SK-N-SH (cell line): ENCODE measurements at places on chromosomes 13 and 19.

DNA sequence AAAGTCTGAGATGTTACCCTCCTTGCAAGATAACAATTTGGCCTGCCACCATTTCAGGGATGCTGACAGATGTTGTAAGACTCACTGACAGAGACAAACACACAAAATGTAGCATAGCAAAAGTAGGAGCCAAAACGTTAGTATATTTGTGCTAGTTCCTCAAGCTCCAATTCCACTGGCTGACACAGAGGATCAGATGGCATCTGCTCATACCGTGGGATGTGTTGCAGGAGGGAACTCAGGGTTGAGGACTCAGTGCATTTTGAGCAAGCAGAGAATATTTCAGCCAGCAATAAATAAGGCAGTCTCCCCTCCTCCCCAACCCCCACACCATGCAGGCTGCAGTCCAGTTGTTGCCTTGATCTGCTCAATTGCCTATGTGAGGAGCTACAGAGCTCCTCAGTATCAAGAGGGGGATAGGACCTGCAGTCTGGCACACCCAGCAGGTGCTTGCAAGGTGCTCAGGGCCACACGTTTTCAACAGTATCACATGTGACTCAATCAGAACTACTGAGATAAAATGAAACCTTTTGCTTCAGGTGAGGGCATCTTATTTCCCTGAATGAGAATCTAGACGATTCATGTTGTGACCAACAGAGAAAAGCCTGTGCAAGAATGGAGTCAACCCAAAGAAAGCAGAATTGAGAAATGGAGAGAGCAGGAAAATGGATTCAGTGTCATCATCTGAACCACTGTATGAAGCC lies 23.6 kb upstream of the LRCH1 start:
- DNase-seq, result no peak

- DNase-seq, result no peak
Observed at GRCh38 chr19:46646402-46646801, 10.4 kb upstream of the GNG8 start.

DNA sequence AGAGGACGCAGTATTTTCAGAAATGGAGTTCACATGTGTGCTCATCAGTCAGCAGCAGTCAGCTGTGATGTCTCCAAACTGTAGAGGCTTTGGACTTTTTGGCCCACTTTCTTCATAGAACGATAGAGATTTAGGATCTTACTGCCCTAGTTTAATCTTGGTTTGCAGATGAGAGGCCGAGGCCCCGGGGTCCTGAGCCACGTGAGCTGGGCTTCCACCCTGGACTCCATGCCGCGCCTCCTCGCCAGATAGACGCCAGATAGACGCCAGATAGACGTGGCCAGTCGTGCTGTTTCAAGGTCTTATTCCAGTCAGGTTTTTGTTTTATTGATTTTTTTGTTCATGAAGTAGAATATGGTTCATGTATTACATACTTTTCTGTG lies 11.7 kb upstream of the MCF2L start:
- DNase-seq, result no peak

DNA sequence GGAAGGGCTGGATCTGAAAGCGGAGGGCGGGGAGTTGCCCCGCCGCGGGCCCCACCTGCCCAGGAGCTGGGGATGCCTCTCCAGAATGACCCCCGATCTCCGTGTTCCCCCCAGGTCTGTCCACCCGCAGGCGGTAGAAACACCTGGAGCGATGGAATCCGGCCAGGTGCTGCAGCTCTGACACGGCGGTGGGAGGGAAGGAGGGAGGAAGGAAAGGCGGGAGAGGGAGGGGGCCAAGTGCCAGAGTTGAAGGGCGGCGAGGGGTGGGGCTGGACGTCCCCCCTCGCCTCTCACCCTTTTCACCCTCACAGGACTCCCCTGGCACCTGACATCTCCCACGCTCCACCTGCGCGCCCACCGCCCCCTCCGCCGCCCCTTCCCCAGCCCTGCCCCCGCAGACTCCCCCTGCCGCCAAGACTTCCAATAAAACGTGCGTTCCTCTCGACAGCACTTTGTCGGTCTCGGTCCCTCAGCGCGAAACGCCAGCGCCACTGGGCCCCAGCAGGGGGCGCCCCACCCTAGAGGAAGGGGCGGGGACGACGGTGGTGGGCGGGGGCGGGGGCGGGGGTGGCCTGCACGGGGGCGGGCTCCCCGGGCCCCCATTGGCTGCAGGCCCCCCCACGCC lies 337 bp upstream of the FXYD7 start:
- peak; percentile 91 for DNase-seq

DNA sequence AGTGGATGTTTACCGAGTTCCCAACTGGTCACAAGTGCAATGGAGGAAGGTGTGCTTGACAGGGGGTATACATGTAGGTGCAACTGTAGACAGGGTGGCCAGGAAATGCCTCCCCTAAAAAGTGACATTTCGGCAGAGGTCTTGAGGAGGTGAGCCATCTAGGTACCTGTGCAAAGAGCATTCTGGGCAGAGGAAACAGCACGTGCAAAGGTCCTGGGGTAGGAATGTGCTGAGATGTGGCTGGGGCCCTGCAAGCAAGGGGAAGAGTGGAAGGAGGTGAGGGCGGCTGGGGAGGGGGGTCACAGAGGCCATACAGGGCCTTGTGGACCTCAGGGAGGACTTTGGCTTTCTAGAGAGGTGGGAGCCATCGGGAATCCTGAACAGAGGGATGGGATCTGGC lies 8.1 kb downstream of the ADGRL1 start:
- no peak for DNase-seq

DNA sequence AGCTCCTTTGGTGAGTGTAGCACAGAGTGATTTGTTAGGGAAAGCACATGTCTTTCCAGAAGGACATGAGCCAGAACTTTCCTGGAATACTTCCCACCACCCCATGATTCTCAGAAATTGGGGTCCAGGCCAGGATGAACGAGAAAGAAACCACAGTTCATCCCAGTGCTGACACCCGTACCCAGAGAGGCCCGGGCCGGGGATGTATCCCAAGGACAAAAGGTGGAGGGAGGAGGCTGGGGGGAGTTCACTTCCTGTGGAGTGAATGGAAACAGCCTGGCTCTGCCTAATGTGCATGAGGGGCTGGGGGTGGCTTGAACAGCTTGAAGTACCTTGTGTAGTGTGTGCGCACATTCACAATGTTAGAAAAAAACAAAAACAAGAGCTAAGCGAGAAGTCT lies 47.5 kb downstream of the CDADC1 start:
- DNase-seq, result no peak

DNA sequence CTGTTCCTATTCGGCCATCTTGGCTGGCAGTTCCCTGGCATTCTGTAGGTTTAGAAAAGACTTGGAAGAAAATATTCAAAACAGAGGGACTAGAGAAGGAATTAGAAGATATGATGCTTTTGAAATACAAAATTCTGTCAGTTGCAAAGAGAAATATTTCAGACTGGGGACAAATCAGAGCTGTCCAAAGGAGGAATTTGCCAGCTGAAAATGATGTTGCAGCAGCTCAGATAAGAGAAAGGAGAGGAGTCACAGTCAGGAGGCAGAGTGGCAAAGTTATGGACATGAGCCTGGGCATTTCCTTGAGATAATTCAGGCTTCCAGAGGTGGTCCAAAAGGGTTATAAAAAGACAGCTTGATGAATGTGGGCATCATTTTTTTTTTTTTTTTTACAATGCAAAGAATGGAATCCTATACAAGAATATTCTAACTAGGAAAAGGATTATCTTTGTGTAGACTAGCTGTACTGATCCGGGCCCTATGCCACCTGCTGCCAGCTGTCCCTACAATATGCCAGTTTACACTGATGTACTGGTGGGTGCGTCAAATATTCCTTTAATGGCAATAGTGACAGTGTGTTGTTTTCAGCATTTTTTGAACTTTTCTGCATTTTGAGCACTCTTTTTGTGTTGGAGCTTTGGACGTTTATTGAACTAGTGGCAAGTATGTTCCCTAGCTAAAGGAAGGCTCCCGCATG lies 31.8 kb upstream of the CBY2 start:
- no peak for DNase-seq

DNA sequence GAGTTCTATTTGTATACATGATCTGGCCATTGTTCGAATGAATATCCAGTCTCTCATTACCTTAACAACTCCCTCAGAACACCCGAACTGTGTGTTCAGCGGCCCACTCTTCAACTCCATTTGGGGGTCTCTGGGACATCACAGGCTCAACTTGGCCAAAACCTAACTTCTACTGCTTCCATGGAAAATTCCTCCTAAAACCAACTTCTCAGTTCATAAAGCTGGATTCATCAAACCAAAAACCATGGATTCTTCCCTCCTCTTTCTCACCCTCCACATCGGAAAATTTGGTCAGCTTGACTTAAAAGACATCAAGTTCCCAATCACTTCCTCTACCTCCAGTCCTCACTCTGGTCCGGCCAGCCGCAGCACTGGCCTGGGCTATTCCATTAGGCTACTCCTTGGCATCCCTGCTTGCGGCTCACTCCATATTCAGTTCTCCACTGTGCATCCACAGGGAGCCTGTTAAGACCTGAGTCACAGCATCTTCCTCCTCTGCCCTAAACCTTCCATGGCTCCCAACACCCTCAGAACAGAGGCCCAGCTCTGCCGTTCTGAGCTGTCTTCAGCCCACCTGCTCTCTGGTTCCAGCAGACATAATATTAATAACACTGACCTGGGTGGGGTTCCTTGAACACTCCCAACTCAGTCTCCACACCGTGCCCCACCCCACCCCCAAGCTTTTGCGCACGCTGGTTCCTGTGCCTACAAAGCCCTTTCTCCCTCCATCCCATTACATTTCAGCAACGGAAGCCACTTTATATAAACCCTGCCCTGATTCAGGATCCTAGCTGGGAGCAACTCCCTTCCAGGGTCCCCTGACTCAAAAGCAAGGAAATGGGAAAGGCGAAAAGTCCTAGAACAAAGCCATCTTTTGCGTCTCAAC lies 1.1 kb downstream of the ZNF792 start:
- DNase-seq, result peak; percentile 49

DNA sequence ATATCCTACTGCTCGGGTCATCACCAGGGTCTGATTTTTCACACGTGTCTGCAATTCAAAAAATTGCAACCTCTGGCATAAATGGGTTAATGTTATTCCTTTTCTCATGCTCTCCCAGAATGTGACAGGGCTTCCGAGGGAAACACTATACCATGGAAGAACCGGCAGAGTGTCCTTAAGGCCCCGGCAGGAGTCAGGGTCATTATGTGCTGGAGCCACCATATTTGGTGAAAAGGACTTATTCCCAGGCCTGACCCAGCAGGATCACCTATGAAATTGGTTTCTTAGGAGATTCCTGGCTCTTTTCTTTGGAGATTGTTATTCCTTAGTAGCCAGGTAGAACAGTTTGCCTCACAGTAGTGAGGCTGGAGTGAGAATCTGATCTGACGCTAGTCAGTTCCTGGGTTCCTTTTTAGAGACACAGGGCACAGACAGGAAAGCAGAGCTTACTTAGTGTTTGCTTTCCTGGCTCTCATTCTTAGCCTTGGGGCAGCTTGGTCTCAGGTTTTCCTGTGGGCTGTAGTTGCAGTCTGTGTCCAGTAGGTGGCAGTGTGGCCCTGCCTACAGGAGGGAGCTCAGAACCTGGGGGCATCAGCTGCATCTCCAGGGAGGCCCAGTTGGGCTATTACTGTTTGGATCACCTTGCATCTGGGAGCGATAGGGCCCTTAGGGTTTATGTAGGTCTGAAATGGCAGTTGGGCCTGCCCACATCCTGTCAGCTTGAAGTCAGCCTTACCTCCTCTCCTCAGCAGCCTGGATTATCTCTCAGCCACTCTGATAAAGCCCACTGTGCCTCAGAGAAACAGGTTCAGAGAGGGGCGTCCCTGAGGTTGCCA lies 12.4 kb downstream of the SNRNP70 start:
- peak; percentile 87 for DNase-seq

GRCh38 chr19:11587975-11588631 lies 9.2 kb upstream of the ZNF627 start:
- DNase-seq, result no peak

- DNase-seq, result no peak
Observed at GRCh38 chr19:42248270-42249148, 6.1 kb upstream of the GSK3A start.
